ENCODE measurements at places on chromosomes 4 and X.

DNA sequence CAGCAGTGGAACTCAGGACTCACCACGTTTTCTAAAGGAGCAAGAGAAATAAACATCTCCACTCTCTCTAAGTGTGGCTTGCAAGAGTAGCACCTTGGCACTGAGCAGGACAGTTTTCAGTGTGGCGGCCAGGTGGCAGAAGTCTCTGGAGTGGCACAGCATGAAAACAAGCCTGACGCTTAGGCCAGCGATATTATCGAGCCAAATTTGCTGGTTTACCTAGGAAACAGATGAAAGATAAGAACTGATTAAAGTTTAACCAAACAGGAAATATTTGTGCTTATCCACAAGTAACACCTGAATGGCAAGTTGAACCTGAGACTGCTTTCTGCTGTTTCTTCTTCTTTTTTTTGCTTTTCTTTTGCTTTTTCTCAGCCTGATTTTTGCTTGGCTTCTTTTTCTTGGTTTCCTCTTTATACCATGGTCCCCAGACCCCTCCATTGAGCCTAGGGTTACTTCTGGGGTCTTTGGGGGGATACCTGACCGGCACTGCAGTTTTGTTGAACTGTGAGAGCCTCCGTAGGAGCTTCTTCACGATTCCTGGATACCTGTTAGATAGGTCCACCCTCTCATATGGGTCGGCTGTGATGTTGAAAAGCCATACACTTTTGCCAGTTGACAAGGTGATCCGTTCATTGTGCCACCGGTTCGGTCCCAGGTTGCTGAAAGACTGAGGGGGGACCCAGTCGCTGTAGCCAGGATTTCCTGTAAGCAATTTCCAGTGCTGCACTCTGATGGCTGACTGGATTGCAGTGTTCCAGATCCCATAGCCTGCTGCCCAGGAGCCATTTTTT is 77.3 kb downstream of the ARSJ start:
- DNase-seq = no peak

DNA sequence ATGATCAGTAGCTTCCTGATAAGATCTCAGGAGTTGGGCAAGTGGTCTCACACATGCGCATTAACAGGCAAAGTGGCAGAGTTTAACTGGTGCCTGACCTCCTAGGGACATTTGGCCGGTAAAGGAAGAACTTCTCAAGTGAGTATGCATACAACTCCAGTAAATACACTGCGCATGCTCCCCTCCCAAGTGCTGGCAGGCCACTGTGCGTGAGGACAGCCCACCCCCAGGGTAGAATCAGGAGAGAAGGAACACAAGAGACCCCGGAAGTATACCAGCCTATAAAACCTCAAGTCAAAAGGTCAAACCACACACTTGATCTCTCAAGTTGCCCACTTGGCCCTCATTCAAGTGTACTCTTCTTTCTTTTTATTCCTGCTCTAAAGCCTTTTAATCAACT is 225.5 kb upstream of the ANKRD50 start:
- DNase-seq = no peak

DNA sequence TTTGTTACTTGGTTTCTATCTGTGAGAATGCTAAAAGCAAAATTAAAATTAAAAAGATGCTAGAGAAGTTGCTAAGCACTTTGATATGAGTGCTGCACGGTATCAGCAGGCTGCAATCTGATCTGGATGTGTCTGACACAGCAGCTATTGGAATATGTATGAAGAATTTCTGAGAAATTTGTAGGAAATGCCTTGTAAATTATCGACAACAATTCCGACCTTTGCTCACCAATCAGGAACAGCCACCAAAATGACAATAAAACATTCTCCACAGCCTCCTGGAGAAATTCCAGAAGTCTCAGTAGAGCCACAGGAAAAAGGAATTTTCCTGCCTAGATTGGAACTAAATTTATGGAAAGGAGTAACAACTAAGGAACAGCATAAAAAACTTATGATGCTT is 82.5 kb downstream of the TIGD2 start:
- DNase-seq = no peak

DNA sequence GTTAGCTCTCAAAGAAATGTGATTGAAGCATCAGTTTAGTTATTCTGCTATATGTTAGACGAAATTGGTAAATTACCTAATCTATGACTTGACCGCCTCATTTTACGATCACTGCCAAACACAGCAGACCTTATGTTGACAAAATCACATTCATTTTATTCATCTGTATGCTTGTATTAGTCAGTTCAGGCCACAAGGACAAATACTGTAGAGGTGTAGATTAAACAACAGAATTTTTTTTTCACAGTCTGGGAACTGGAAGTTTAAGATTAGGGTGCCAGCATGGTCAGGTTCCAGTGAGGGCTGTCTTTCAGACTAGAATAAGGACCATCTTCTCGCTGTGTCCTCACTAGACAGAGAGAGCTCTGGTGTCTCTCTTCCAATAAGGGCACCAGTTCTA is 177.1 kb downstream of the NWD2 start:
- DNase-seq = no peak

GRCh38 chr4:165208741-165209388 is 1.5 kb downstream of the KLHL2 start:
- DNase-seq = no peak

DNA sequence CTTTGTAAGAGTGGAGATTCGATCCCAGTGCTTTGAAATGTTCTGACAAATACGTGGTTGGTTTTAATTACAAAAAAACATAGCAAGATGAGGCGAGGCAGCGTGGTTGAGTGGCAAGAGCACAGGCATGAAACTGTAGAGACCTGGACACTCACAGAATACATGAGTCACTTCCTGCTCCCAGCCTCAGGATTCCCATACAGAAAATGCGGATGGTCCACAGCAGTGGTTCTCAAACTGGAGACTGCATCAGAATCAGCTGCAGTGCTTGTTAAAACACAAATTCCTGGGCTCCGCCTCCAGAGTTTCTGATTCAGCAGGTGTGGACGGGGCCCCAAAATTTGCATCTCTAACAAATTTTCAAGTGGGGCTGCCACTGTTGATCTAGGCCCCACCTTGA is 10.1 kb downstream of the OTOP1 start:
- DNase-seq = no peak

DNA sequence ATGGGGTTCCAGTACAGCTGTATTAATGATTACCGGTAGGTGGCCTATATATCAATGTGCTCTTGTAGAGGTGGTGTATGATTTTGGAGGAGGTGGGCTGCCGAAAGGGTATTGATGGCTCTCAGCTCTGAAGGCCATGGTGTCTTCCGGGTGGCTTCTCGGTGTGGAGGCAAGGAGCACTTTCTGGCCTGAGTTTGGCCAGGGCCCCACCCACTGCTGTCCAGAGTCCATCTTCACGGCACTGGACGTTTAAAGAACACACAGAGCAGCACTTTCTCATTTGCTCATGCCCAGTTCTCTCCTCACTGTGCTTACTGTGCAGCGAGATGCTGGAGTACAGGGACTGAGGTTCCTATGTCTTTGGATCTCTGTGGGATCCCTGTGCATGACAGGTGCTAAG is 16.1 kb downstream of the BST1 start:
- DNase-seq = no peak

DNA sequence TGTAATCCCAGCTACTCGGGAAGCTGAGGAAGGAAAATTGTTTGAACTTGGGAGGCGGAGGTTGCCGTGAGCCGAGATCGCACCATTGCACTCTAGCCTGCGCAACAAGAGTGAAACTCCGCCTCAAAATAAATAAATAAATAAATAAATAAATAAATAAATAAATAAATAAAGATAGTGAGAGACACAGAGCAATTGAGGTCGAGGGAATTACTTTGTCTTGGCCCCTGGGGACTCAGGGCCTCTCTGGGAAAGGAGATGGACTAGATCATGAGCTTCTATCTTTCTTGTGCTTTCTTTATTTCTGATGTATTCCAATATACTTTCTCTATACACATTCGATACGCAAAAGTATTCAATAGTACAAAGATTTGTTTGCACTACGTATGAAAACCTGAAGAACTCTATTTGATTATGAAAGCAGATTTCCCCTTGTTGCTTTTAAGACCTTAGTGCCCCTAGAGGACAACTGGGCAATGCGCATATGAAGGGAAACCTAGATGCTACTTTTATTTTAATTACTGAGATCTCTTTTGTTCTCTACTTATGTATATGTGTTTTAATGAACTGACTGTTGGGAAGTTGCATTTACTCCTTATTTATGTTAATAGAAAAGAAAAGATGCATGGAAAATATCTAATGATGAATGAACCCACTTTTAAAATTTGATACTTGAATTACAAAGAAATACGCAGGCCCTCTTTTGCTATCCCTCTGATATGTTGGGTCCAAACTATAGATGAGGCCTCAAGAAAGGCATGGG is 12.8 kb upstream of the ELOVL6 start:
- DNase-seq = peak; percentile 55

DNA sequence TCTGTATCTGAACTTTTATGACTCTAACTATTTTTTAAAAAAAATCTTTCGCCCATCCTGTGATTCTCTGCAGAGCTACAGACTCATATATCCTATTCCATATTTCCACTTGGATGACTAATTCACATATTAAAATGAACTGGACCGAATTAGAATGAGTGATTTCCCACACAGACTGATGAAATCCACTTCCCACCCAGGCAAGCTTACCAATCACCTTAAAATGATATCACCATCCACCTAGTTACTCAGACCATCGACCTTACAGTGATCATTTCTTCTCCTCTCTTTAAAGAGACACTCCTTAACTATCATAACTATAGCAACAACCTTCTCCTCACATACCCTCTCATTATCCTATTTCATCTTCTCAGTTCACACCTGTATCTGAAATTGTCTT is 34.1 kb upstream of the GUCY1B1 start:
- DNase-seq = no peak

- DNase-seq = no peak
These were observed 320.0 kb downstream of the IDS start for GRCh38 chrX:149185087-149185486.

GRCh38 chr4:175369087-175369486 is 443.0 kb downstream of the GPM6A start:
- DNase-seq = no peak

- DNase-seq = no peak
These were observed 1070.2 kb upstream of the TENM3 start for GRCh38 chr4:181173046-181173445.

- DNase-seq = peak; percentile 39
These were observed 1.6 kb downstream of the APBB2 start for GRCh38 chr4:41212616-41213203.

- no peak for DNase-seq
These were observed 334.8 kb upstream of the RASGEF1B start for GRCh38 chr4:81806485-81806884.

DNA sequence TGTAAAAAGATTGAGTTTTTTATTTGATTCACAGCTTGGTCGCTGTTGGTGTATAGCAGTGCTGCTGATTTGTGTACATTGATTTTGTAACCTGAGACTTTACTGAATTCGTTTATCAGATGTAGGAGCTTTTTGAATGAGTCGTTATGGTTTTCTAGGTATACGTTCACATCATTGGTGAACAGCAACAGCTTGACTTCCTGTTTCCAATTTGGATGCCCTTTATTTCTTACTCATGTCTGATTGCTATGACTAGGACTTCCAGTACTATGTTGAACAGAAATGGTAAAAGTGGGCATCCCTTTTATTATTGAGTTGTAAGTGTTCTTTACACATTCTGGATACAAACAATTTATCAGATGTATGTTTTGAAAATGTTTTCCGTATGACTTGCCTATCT is 76.0 kb downstream of the ADGRG4 start:
- no peak for DNase-seq

DNA sequence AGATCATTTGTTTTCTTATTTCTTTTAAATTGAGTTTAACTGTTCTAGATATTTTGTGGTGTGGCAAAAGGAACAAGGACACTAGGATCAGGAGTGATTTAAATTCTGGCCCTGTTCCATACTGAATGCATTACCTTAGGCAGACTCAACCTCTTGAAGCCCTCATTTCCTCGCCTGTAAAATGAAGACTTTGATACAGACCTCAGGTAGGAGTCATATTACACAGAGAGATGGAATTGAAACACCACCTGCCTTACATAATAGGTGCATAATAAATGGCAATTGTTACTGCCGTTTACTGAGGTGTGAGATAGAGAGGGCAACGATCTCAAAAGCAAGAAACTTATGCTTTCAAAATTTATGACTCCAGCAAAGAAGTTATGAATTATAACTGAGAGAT is 28.2 kb upstream of the RASSF6 start:
- no peak for DNase-seq

DNA sequence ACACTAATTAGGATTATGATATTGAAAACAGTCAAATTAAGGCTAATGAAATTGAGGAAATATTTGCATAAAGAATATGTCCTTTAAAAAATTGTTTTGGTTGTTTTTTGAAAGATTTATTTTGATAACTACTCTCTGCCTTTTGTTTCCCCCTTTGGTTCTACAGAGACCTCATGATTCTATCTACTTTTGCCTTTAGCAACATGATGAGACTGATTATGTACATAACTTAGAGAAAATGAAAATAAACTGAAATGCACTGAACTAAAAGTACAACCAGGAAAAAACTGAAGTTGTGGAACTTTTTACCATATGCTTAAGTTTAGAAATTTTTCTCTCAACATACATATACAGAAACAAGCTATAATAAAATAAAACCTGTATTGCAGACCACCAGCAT is 21.4 kb downstream of the EXOC1 start:
- no peak for DNase-seq

DNA sequence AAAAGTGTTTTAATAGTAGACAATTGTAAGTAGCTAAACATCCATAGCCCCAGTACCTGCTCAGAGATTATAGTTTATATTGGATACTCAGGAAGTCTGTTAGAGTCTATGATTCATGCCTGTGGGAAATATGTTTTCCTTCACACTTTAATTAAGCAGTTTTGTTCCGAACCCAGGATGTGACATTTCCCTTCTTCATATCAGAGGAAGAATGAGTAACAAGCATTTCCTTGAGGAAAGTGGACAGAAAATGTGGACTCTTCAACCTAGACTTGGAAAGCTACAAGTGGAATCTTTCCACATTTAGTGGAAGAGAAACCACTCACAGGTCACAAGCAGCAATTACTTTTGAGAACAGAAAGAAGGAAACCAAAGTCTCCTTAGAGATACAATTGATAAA is 419.4 kb downstream of the C4orf33 start:
- no peak for DNase-seq

DNA sequence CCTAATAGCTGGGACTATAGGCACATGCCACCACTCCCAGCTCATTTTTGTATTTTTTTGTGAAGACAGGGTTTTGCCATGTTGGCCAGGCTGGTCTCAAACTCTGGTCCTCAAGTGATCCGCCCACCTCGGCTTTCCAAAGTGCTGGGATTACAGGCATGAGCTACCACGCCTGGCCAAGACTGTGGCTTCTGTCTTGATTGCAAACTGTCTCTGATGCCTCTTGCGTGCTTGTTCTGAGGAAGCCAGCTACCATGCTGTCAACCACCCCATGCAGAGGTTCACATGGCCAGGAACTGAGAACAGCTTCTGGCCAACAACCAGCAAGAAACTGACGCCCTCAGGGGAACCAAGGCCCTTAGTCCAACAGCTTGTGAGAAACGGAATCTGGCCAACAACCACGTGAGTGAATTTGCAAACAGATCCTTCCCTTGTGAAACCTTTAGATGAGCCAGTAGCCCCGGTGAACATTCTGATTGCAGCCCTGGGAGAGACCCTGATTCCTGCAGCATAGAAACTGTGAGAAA is 71.2 kb downstream of the SUPT20HL2 start:
- DNase-seq = peak; percentile 25

- DNase-seq = no peak
These were observed 236.1 kb downstream of the FBXO8 start for GRCh38 chr4:174047363-174047762.

- no peak for DNase-seq
These were observed 115.2 kb downstream of the SORCS2 start for GRCh38 chr4:7307394-7308099.

GRCh38 chrX:123846577-123847038 is 13.2 kb upstream of the XIAP start:
- DNase-seq = no peak

GRCh38 chr4:12729384-12729783 is 754.8 kb downstream of the RAB28 start:
- DNase-seq = peak; percentile 31
